ENCODE measurements at places on chromosomes 7 and 10. TPM values are rescaled to one million over a fixed set of nuclear protein-coding genes. Genes with fewer than 3 reads are reported as not detected.

DNA sequence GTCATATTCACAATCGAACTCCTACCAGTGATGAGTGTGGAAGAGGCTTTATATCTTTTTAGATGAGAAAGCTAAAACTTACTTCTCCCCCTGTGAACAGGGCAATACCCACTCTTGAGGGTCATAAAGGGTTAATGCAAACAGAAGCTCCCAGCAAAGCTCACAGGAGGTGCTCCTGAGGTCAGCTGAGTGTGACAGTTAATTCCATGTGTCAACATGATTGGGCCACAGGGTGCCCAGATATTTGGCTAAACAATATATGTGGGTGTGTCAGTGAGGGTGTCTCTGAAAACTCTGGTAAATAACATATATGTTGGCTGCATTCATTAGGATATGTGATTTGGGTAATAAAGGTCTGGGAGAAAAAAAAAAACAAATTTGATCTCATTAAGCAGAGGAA is 86.0 kb downstream of the HIP1 start:
- H3K4me1 ChIP-seq = no peaks in the 10 kb centered on the region
- no peaks in the 10 kb centered on the region for H3K36me3 ChIP-seq
- H3K27ac ChIP-seq = no peak overlapping the region
- no peak overlapping the region for H3K4me3 ChIP-seq

DNA sequence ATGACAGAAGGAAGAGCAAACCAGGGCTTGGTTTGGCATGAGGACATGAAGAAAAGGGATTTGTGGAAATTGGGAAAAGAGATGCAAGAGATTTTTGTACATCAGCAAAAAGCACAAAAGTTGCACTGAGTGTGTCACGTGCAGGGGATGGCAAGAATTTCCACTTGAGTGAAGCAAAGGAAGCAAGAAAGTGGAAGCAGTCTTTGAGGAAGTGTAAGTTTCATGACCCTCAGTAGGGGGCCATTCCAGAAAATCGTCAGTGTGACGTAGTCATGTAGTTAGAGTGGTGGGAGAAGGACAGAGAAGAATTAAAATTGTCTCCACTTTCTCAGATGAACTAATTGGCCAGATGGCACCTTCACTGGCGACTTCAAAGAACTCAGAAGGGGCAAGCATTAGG is 123.3 kb upstream of the FZD1 start:
- H3K4me3 ChIP-seq = no peak overlapping the region
- H3K27ac ChIP-seq = no peak overlapping the region
- no peaks in the 10 kb centered on the region for H3K4me1 ChIP-seq

DNA sequence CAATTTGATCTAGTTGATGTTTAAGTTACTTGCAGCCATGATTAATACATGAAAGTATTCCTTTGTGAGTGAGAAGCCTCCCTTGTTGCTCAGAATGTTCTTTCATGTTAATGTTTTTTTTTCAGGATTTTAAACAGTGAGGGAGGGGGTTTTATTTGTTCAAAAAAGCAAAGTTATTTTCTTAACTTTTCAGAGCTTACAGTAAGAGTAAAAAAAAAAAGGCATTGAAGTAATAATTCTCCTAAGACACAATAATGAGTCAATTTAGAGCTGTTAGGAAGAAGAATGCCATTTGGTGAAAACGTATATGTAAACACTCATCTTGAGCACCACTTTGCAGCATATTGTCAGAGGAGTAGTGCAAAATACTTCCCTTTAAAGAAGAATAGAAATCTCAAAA is 105.8 kb downstream of the SEMA3A start:
- no peaks in the 10 kb centered on the region for H3K36me3 ChIP-seq
- H3K27ac ChIP-seq = no peak overlapping the region
- H3K4me1 ChIP-seq = peaks cover 2% of the 10 kb centered on the region
- no peaks in the 10 kb centered on the region for H3K27me3 ChIP-seq

DNA sequence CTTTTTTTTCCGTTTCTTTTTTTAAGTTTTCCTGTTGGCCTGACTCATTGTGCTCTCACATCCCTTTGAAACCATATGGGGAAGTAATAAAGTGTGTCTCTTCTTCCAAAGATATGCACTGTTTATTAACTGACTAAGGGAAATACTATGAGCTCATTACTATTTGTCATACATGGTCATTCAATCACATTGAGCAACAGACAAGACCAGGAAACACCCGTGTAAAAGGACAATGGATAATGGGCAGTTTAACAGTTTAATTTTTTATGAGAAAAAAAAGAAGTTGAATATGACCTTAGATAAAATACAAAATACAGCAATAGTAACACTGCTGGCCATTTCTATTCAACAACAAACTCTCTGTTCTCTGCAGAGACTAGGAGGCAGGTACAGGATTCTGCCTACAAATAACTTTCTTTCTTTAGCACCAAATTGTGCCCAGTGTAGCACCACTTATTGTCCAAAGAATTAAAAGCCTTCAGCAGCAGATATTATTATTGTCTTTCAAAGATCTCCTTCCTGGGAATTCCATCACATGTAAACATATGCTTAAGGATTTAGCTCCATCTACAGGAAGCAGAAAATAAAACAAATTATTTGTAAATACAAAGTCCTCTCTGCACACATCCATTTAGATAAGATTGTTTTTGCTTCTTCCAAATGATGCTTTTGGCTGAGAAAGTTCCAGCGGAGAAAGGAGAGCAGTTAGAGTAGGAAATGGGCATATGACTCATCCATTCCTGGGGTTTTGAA is 55.0 kb upstream of the AKR1E2 start:
- peaks cover 25% of the 10 kb centered on the region for H3K4me1 ChIP-seq
- no peaks in the 10 kb centered on the region for H3K36me3 ChIP-seq
- peak overlapping the region; percentile 96 for H3K27ac ChIP-seq
- peak; percentile 97 for DNase-seq

- no peak overlapping the region for H3K4me3 ChIP-seq
- no peaks in the 10 kb centered on the region for H3K36me3 ChIP-seq
- H3K27me3 ChIP-seq = no peaks in the 10 kb centered on the region
- H3K4me1 ChIP-seq = peaks cover 4% of the 10 kb centered on the region
Measured at GRCh38 chr10:43873717-43874116, 225.0 kb upstream of the ZNF32 start.

DNA sequence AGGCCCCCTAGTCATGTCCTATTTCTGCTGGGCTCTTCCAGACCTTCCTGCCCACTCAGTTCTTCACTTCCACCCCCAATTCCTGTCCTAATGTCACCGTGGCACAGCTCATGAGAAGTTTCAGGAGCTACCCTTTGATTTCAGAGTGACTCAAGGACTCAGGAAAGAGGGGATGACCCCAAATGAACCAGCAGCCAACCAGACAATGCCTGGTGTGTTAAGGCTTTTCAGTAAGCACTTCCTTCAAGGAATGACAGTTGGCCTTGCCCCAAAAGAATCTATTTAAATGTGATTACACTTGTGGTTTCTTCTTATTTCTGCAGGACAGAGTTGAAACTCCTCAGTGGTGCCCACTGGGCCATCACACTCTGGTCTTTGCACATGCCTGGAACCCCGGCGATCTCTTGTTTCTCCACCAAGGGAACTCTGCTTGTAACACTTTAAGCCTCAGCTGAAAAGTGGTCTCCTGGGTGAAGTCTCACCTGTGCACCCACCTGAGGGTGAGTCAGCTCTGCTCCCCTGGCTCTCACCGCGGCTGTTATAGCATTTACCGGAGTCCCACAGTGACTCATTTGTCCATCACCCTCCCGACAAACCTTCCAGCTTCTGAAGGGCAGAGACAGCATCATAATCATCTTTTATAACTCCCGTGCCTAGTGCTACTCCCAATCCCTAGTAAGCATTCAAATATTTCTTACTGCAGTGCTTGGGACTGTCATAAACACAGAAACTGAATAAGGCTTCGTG is 123.0 kb upstream of the SVIL start:
- no peaks in the 10 kb centered on the region for H3K36me3 ChIP-seq
- H3K4me1 ChIP-seq = peaks cover 2% of the 10 kb centered on the region
- peak; percentile 39 for DNase-seq
- H3K27me3 ChIP-seq = no peaks in the 10 kb centered on the region
- H3K27ac ChIP-seq = no peak overlapping the region

GRCh38 chr10:98038288-98038687 is 7.9 kb upstream of the CRTAC1 start:
- no peak for DNase-seq
- H3K4me1 ChIP-seq = no peaks in the 10 kb centered on the region
- no peaks in the 10 kb centered on the region for H3K36me3 ChIP-seq

DNA sequence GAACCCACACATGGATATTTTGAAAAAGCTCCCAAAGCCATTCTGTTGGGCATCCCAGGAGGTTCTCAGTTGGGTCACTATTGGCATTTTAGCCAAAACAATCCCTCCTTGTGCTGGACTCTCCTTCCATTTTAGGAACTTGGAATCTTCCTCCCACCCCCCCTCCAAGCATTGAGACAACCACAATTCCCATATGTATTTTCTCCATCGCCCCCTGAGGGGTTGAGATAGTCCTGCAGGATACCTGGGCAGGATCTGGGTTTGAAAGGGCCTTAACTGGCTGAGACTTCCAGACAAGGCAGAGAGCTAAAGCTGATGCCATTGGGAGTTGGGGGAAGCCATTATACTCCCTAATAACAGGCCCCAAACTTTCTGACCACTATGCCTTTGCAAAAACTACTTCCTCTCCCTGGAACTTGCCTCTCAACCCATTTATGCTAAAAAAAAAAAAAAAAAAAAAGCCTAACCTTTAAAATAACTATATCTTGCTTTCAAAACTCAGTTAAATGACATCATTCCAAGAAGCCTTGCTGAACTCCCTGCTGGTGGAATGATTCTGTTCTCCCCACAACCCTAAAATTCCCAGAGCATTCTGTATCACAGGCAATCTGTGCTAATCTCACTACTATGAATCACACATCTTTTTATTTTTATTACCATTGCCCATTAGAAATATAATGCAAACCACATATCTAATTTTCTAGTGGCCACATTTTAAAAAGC is 77.5 kb upstream of the PDE1C start:
- H3K4me3 ChIP-seq = no peak overlapping the region
- no peaks in the 10 kb centered on the region for H3K36me3 ChIP-seq
- H3K27ac ChIP-seq = no peak overlapping the region
- H3K27me3 ChIP-seq = no peaks in the 10 kb centered on the region
- DNase-seq = no peak

GRCh38 chr7:55132890-55133551 is 114.2 kb downstream of the EGFR start:
- peak; percentile 98 for DNase-seq
- H3K4me3 ChIP-seq = no peak overlapping the region
- peak overlapping the region; percentile 100 for H3K27ac ChIP-seq
- H3K27me3 ChIP-seq = no peaks in the 10 kb centered on the region
- peaks cover 56% of the 10 kb centered on the region for H3K4me1 ChIP-seq

DNA sequence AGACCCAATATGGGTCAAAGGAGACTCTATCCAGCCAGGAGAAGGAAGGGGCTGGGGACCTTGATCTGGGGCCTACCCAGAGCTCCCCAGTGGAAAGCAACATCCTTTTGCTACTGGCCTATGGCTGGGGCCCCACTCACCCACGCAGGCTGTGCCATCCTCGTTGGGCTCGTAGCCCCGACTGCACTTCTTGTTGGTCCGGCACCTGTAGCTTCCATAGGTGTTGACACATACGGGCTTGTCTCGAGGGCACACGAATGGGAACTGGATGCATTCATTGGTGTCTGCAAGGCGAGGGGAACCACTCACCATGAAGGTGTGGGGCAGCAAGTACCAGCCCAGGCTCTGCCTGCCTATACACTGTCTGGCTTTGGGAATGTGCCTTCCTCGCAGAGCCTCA is 30.5 kb downstream of the GOLGA7B start:
- DNase-seq = no peak
- no peak overlapping the region for H3K4me3 ChIP-seq
- H3K4me1 ChIP-seq = no peaks in the 10 kb centered on the region

- H3K36me3 ChIP-seq = no peaks in the 10 kb centered on the region
- no peaks in the 10 kb centered on the region for H3K4me1 ChIP-seq
- no peaks in the 10 kb centered on the region for H3K27me3 ChIP-seq
- DNase-seq = no peak
- no peak overlapping the region for H3K4me3 ChIP-seq
Measured at GRCh38 chr7:13727751-13728150, 261.7 kb downstream of the ETV1 start.

DNA sequence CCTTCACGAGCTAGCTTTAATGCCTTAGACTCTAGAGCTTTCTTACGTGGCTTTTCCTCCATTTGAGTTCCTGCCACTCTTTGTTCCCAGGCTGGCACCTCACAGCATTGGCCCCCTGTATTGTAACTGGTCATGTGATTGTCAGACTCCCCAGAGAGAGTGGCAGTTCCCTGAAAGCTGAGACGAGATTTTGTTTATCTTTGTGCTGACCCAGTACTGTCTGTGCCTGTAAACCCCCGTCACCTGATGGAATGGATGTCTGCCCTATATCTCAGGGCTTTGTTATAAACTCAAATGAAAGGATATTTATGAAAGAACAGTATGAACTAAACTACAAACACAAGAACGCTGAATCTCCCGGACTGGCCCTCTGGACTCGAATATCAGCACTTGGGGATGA is 13.0 kb downstream of the NOBOX start:
- no peaks in the 10 kb centered on the region for H3K36me3 ChIP-seq
- H3K27me3 ChIP-seq = no peaks in the 10 kb centered on the region
- H3K4me3 ChIP-seq = no peak overlapping the region
- no peak overlapping the region for H3K27ac ChIP-seq

TMEM176A gene
- total RNA-seq = 61.1 TPM

ARF5 gene
- total RNA-seq = 105 TPM

MAGI2 gene
- 17.0 TPM for total RNA-seq

TLL2 gene
- total RNA-seq = 0.17 TPM

CYP2C18 gene
- not detected for total RNA-seq

POLR1F gene
- 16.9 TPM for total RNA-seq
